H7 (cell line): ENCODE measurements at places on chromosomes 1 and 21. TPM values are rescaled to one million over a fixed set of nuclear protein-coding genes. Genes with fewer than 3 reads are reported as not detected.

- DNase-seq = no peak
Measured at GRCh38 chr1:93541045-93541444, 93.1 kb downstream of the FNBP1L start.

GRCh38 chr1:248813546-248813945 is 12.2 kb downstream of the SH3BP5L start:
- DNase-seq = no peak

GRCh38 chr21:25831300-25831960 is 96.7 kb downstream of the GABPA start:
- DNase-seq = no peak

DNA sequence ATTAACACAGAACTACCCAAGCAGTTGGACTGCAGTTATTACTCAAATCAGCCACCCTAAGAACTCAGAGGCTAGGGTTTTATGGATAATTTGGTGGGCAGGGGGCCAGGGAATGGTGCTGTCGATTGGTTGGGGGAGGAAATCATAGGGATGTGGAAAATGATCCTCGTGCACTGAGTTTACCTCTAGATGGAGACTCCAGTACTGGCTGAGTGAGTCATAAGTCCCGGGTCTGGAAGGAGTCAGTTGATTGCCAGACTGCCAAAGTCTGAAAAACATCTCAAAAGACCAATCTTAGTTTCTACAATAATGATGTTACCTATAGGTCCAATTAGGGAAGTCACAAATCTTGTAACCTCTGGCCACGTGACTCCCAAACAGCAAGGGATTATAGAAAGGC is 257.5 kb upstream of the PRMT6 start:
- no peak for DNase-seq

GRCh38 chr1:236862219-236862591 is 67.1 kb downstream of the MTR start:
- DNase-seq = no peak

DNA sequence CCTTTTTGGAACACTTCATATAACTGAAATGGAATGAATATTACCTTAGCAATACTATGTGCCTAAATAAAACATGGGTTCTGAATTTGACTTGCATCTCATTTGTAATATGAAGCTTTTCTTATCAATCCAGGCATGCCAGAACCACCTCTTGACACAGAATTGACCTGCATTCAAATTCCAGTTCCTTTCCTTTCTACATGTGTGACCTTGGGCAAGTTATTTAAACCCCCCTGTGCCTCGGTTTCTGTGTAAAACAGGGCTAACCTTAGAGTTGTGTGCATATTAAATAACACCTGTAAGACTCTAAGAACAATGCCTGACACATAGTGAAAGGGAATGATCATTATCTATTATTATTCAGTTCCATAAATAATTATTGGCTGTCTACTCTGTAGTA is 2.0 kb upstream of the NOS1AP start:
- DNase-seq = no peak

Gene SH2D5
- 8.3 and 9.0 TPM in 2 replicates for total RNA-seq

Gene CLDN8
- not detected in 2 replicates for total RNA-seq
